Stimulated activated CD8-positive, alpha-beta memory T cell treated with anti-CD3 and anti-CD28 coated beads, Interleukin-15, amount 100 ng/mL, for 24 hours (primary cell): ENCODE measurements at places on chromosomes 3 and 15.

- no peak for DNase-seq
Observed at GRCh38 chr15:29333261-29333660, 63.6 kb upstream of the NSMCE3 start.

GRCh38 chr15:84981711-84982300 lies at the start of gene PDE8A:
Gene PDE8A (plus strand): TSS chr15:84981856. CDS start chr15:84982163, 307 bp downstream.
- no peak for DNase-seq

DNA sequence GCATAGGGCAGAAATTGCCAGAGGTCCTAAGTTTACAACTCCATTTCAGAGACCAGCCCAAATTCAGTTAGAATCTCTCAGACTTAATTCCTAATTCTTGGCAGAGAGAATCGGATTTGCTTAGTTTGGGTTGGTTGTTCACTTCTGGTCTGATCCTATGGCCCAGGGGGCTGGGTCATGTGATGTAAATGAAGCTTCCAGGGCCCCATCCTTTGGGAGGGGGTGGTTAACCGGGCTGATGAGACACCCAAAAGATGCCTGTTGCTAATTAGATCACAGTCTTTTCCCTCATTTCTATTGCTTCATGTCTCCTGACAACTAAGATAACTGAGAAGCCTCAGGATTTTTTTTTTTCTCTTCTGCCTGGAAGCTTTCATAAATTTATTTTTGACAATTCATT lies 11.1 kb upstream of the ZNF620 start:
- DNase-seq = no peak

- DNase-seq = no peak
Observed at GRCh38 chr15:49688135-49688790, 67.4 kb downstream of the DTWD1 start.

DNA sequence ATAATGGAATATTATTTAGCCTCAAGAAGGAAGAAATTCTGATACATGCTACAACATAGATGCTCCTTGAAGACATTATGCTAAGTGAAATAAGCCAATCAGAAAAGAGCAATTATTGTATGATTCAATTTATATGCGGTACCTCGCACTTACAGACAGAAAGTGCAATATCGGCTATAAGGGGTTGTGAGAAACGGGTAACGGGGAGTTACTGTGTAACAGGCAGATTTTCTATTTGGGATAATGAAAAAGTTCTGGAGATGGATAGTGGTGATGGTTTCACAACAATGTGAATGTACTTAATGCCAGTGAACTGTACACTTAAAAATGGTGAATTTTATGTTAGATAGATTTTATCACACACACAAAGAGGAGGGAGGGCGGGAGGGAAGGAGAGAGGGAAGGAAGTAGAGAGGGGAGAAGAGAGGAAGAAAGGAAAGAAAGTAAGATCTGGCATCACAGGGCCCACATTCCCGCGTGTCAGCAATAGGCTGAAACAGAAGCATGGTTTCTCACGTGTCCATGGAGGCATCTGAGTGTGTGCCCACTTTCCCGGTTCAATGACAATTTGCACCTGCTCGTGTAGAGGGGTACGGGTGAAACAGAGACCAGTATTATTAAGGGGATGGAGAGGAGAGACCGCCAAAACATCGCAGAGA lies 700 bp upstream of the BLM start:
- no peak for DNase-seq

DNA sequence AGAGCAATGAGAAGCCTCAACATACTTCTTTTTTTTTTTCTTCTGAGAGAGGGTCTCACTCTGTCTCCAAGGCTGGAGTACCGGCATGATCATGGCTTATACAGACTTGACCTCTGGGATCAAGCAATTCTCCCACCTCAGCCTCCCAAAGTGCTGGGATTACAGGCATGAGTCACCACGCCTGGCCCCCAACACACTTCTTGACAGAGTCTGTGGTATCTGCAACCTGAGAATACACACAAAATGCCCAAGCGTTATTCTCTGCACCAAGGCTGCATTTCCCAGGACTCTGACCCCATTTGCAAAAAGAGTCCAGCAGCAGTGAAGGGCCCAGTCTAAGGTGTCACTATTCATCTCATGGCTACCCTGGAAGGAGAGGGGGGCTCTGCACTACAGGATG lies 42.7 kb upstream of the BLM start:
- no peak for DNase-seq

GRCh38 chr15:74726774-74727164 lies 1.4 kb upstream of the CYP1A1 start:
- DNase-seq = no peak

DNA sequence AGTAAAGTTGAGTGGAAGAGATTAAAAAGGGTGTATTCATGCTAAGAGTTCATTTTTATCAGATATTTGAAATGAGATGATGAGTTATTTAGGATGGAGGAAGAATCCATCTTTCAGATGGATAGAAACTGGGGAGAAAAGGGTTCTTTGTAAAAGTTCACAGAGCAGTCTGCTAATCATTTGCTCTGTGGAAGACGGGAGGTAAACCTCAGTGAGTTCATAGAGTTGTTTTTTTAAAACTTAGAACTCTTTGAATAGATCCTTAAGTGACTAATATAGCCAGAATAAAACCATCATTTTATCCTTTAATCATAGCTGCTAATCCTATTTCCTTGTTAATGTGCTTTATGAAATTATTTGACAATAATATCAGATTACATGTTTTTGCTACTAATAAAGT lies 5.1 kb downstream of the RASA2 start:
- no peak for DNase-seq

DNA sequence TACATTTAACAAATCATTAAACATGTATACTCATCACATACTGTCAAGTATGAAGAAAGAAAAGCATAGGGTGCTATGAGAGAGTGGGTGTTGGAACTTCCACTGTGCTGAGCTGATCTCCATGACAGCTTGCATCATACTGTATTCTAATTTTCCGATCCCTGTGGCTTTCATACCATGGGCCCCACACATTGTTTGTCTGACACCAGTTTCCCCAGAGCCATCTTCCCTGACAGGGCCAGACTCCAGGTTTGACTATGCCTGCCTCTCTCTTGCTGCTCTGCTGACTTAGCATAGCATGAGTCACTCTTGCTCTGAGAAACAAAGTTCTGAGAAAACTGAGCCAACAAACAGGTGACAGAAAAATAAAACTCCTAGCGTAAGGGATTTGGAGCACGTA lies 37.0 kb upstream of the CASR start:
- DNase-seq = no peak

DNA sequence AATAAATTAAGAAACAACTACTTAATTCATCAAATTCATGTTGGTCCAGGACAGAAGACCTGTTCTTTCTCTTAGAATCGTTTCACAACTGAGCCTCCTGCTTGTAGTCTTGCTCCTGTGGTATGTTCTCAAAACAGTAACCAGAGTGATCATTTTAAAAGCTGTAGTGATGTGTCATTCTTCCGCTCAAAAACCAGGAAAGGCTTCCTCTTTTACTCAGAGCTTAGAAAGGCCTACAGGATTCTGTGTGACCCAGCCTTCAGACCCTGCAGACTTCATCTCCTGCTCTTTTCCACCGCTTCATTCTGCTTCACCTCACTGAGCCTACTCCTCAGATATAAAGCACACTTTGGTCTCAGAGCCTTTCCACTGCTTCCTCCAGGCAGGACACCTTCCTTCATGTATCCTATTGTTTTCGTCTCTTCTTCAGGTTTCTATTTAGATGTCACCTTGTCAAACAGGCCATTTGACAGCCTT lies 22.7 kb downstream of the ST6GAL1 start:
- no peak for DNase-seq

DNA sequence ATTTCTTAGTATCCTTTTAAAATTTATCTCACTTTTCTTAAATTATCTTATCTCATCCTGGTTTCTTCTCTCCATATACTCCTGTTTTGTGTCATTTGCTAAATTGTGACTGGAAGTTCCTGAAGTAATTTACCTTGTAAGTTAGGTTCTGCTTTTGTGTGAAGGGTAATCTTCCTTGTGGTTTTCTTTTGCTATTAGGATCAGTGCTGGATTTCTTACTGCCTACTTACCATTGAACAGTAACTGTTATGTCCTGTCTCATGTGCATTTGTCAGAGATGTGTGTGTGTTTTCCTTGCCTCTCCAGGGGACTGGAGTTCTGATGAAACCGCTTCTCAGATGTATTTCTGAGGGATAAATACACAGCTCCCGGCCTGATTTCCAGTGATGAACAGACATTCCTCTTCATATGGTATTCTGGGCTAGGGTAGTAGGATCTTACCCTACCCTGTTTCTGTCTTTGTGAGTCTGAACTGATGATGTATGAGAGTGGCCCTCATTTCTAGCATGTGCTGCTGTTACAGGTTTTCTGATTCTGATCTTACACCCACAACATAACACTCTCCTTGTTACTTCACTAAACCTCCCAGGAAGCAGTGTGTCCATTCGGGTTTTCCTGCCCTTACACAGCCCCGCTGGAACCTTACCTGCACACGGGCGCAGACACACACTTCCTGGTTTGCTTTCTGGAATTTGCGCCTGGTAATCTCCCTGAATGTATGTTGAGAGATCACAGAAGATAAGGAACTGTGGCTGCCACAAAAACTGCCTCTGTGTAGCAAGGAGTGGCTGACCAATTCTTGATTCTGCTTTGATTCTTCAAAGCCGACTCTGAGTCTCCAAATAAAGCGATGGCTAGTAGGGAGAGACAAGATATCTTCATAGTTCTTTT lies 14.7 kb downstream of the PAK2 start:
- DNase-seq = no peak

DNA sequence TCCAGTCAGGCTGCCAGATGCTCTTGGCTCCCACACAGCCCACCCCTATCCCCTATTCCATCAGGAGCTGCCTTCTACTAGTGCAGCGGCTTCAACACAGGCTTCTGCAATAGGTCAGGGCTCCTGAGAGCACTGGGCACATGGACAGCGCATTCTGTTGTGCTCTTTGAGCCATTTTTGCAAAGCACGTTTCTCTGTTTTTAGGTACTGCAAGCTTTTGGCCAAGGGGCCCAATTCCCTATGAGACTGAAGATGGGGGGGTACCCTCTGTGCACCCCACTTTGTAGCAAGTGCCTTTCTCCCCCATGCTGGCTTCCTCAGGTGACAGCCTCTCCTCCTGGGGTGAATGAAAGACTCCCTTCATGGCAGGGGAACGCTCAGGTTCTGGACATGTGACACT lies 31.2 kb downstream of the CHDH start:
- no peak for DNase-seq
